ENCODE measurements at places on chromosomes 16 and 17.

GRCh38 chr17:75410141-75410540 is 4.7 kb upstream of the GRB2 start:
- no peak for DNase-seq

DNA sequence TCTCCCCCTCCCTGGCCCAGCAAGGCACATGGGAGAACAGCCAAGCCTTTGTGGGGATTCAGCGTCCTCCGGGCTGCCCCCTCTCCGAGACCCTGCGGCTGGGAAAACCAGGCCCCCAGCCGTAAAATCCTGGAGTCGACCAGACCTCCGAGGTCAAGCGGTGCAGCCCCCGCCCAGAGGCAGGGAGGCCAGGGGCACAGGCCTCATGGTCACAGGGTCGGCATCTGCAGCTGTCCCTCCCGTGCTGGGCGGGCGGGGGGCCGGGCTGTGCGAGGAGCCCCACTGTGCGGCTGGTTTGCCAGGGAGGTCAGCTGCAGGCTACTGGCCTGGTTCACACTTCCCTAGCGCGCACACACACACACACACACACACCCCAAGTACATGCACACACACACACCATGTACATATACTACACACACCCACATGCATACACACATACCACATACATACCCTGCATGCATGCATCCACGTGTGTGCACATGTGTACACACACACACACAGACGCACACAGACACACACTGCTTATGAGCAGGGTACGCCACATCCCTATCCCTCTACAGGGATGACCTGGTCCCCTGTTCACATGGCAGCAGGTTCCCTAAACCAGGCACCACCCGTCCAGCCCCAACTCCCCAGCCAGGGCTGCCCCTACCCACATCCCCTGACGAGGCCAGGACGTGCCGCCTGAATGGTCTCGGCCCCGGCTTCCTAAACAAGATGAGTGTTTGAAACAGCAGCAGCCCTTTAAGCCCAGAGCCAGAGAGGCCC is 108.9 kb upstream of the CIBAR2 start:
- no peak for DNase-seq

DNA sequence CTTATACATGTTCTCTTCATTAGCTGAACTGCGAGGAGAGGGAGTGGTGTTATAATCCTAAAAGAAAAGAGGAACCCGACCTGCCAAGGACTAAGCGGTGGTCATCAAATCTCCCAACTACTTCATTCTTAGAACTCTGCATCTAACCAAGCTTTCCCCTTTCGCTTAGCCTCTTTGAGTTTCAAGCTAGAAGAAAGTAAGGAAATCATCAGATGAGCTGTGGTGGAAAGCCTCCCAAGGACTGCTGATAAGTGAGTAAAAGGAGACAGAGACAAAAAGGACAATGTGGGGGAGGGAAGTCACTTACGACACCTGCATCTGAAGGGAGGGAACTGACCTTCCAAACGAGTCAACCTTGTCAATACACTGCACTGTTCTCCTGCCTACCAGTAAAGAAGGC is 121.3 kb downstream of the TRIM37 start:
- DNase-seq, result no peak

GRCh38 chr16:17431012-17431411 is 39.7 kb downstream of the XYLT1 start:
- no peak for DNase-seq

- no peak for DNase-seq
These were observed 8.7 kb upstream of the PLD6 start for GRCh38 chr17:17214646-17215436.

DNA sequence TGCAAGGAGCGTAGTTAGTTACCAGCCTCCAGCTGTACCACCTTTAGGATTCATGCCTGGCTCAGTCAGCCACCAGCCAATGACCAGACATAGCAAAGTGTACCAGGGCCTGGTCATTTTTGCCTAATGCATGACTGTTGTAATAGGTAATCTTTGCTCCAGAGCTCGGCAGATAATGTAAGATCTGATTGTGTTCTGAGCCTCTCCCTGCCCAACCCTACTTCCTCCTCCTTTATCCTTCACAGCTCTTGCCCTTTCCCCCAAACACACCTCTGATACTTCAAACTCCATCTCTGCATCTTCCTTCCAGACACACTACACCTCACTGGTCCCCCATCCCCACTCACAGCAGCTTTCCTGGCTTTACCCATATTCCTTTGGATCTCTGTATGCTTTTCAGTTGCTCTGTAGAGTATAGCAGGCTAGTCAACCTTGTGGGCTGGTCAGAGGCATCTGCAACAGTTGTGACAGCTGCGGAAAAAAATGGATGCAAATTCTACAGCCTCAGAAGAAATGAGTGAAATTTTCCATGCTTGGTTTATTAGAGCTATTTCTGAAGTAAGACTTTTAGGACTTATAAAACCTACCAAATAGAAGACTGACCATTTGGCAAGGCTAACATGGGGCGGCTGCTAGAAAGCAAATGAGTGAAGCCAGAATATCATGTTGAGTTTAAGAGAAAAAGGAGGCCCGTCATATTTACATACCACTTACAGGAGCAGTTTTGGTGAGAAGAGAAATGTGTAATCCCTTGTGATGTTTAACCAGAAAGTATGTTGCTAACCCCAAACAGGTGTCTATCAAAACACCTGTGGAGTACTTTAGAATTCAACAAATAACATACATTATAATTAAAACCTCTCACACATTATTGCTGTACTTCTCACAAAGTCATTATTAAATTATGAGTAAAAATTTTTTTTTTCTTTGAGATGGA is 19.9 kb upstream of the C16orf87 start:
- DNase-seq, result no peak
